ENCODE measurements at places on chromosomes 7 and 10.

GRCh38 chr10:72890086-72890485 lies 3.5 kb upstream of the OIT3 start:
- no peak for DNase-seq

DNA sequence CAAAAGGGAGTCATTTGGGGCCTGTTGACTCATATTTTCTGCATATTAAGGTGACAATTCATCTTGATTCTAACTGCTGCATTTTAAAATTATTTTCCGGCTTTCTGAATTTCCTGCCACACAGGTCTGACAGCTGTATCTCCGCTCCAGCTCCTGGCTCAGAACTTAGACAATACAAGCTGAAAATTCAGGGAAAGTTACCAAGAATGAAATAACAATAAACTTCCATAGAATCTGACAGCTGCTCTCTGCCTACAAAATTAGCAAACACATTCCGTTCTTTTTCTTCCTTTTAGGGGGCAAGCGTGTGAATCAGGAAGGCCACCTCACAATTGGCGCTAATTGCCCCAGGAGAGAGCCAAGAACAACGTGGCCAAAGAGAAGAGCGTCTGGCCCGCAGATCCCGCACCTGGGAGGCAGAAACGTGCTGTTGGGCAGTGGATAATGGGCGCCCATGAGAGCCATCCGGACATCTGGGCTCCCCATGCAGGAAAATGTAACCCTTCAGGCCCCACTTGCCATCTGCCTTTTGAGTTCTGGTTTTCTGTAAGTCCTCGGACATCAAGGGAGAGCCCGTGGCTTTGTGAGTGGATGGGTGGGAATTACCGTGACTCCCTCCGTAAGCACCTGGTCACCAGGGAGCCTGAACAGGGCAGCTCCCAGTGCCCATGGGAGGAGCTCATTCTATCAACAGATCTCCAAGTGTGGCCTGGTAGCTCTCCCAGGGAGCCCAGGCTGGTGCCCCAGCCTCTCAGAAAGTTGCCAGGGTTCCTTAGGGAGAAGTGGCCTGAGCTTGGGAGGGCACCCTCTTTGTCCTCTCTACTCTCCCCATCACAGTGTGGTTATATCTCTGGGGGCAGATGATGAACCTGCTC lies 5.0 kb downstream of the CLRN3 start:
- DNase-seq: no peak

GRCh38 chr10:90306187-90306586 lies 551.7 kb downstream of the HTR7 start:
- peak; percentile 74 for DNase-seq

DNA sequence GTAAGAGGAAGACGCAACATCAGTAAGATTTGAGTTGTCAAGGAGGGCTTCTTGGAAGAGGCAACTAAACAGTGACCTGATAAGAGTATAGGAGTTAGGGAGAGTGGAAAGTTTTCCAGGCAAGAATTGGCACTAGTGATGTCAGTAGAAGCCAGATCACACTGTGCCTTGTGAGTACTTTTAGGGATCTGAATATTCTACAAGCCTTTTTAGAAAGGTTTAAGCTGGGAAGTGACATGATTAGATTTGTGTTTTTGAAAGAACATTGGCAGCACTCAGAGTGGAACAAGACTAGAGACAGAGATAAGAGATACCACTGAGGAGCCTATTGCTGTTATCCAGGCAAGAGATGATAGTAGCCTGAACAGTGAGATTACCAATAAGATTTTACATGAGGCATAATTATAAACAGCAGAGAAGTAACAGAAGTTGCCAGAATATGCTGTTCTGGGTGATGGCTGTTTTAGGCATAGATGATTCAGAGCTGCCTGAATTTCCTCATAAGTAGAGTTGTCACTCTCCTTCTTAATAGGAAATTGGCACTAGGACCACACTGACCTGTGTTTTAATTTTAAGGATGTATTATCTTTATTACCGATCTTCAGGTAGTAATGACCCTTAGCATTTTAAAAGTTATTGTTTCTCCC lies 45.6 kb downstream of the NHLRC2 start:
- no peak for DNase-seq

DNA sequence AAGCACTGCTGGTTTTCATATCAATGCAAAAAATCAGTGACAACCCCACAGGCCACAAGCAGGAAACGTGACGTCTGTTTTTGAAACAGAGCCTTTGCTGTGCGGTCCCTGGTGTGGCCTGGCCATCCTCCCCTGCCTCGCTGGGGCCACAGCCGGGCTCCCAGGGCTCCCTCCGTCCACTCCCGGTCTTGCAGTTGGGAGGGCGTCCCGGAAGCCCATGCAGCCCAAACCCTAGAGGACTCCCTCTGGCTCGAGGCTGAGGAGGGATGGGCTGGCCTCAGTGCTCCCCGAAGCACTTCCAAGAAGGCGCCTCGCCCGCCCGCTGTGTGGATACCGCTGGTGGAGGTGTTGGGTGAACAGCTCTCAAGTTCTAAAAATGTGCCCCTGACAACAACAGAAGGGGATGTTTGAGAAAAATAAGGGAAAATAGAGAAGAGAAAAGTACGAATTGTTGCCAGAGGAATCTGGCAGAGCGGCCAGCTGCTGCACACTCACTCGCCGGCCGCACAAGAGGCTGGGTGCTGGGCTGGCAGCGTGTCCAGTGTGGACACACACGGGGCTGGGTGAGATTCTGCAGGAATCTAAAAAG lies 73.5 kb downstream of the ZRANB1 start:
- DNase-seq: no peak

GRCh38 chr10:127468632-127469031 lies 80.5 kb upstream of the NPS start:
- DNase-seq: no peak

GRCh38 chr10:59971915-59972314 lies 65.6 kb upstream of the CCDC6 start:
- no peak for DNase-seq

DNA sequence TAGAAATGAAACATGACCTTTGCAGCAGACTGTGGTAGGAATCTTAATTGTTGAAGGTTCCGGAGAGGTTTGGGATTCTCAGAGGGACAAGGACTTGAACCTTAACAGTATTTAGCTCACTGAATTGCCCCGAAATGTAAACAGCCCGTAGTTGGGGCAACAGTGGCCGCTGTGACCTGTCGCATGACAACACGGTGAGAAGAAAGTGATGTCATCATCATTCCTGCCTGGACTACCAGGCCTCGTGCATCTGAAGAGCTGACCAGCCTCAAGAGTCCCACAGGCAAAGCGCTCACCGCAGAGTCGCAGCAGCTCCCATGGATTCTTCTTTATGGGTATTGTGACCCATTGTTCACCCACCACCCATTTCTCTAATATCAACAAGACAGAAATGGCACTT lies 250.6 kb downstream of the KLF6 start:
- DNase-seq: no peak

- no peak for DNase-seq
Measured at GRCh38 chr7:116697761-116698160, 25.8 kb downstream of the MET start.

DNA sequence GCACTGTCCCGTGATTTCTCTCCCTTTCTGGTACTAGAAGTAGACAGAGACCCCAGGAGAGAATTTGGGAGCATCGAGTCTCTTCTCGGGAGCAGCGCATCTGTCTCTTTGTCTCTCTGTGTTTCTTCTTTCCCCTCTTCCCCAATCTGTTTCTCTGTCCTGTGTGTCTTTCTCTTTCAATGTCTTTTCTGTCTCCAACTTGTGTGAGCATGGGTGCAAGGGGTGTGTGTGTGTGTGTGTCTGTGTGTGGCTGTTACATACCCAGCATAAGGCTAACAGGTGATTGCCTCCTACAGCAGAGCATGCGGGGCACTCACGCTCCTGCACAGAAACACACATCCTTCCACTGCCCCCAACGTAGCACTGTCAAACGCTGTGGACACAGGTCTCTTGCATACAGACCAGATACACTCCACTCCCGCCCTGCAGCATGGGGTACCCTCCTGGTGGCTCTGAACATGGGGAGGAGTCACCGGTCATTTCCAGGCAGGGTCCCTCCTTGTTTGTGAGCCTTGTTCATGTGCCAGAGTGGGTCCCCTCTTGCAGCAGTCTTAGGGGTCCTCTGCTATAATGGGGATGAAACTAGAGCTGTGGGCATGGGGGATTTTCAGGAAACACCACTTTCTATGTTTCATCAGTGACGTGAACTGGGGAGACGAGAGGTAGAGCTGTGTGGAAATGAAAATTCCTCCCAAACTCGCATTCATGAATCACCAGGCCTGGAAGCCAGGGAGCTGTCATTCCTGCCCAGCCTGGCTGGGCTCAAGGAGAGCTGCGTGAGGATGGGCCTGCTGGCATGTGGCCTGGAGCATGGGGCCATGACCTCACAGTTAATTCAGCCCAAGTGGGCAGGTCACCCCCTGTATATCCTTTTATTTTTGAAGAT lies 980 bp downstream of the ADAMTS14 start:
- peak; percentile 40 for DNase-seq

- no peak for DNase-seq
Measured at GRCh38 chr7:149717481-149717880, 55.9 kb downstream of the ZNF467 start.

DNA sequence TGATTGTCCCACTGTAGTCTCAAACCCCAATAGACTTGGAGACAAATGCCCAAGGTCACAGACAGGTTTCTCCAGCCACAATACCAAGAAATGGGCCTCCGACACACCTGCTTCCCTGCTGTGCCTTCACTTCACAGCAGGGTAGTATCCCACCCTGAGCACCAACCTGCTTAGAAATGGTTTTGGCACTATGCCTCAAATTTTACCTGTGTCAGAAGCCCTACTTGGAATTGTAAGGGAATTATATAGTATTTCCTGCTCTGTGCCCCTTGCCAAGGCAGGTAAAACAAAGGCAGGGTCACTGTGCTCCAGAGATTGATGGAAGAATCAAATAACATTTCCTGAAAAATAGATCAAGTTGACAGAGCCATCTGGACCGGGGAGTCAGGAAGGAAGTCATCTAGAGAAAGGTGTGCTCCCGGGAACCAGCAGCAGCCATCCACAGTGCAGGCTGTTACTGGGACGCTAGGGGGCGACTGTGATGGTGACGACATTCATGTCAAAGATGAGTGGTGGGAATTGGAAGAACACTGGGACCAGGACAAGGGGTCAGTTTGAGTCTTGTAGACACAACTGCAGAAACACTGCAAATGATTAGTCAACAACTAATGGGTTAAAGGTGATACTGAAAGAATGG lies 117.8 kb upstream of the AKR1E2 start:
- no peak for DNase-seq

DNA sequence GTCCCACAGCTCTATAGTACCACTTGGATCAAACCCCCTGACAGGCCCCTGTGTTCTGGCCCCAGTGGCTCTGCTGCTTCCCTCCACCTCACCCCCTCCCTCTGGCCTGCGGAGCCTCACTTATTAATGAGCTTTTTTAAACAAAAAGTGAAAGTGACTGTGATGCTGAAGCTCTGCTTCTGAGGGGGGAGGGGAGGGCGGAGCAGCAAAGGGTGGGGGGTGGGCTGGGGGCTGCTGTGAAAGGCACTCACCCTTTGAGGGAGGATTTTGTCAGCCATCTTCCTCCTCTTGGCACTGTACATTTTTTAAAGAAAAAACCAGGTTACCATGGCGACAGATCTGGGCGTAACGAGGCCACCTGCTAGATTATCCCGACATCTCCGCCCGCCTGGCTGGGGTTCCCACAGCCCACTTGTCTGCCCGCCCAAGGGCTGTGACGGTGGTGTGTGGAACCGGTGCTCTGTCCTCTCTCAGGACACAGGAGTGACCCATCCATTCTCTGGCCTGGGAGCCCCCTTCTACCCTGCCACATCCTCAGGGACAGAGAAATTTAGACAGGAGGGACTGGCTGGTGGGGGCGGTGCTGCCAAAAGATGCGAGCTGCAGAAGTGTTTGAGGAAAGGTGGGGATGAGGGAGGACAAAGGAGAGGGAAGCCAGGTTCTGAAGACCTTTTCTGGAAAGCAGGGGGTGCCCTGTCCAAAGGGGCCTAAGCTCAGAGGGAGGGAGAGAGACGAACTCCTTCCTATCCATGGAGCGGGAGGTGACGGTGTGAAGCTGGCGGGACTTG lies 4.9 kb downstream of the SMARCD3 start:
- DNase-seq: no peak

- DNase-seq: no peak
Measured at GRCh38 chr7:114481999-114482398, 67.4 kb downstream of the FOXP2 start.

GRCh38 chr10:132489053-132489703 lies 48.4 kb upstream of the INPP5A start:
- DNase-seq: no peak

DNA sequence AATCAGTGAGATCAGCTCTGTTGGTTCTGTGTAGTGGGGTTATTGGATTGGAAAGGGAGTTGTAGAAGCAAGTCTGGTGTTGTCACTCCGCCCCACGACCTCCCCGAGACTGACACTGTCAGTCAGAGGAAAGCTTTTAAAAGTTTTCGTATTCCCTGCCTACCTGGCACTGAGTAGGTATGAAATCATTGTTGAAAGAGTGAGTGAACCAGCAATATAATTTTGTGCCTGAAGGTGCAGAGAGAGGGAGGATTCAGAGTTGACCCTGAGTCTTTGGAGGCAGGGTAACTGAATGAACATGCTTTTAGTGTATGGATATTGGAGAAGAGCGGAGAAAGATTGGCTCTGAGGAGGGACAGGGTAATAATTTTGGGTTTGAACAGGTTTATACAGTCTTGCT lies 27.3 kb downstream of the CCNY start:
- DNase-seq: no peak

DNA sequence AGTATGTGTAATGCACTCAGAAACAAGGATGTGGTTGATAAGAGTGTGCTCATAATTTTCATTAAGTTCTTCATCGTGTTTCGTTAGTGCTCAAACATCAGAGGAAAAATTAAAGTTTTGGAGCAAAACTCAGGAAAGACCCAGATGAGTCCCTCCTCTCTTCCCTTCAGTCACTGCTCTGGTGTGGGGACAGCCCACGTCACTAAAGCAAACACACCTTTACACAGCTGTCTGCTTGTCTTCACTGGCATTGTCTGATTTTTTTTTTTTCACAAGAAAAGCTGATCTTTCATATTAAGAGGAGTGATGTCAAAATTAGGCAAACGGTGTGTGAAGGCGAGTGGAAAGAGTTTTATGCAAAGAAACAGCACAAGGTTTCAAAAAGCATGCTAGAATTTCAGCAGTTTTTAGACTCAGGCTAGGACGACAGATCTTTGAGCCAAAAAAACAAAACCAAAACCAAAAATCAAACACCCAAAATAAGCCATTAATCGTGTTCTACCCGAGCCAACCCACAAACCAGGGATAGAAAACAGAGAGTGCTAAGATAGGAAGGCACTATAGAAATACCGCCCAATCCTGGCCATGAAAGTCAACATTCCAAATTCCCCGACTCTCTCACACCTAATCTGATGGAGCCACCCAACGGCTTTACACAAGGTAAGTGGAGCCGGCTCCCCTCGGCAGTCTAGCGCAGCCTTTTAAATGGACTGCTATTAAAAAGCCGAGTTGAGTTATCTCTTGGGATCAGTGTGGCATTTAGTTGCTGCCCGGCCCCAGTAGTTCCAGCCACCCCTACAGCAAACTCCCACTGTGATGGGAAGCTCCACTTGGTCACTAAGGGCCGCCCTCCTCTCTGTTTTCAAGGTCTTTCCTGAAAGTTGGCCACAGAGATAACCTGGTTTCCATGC lies 27.9 kb upstream of the GATA3 start:
- DNase-seq: no peak

All from RCC 7860 (cell line).